NCI-H1417 (cell line): ENCODE measurements at places on chromosomes 13 and 19.

DNA sequence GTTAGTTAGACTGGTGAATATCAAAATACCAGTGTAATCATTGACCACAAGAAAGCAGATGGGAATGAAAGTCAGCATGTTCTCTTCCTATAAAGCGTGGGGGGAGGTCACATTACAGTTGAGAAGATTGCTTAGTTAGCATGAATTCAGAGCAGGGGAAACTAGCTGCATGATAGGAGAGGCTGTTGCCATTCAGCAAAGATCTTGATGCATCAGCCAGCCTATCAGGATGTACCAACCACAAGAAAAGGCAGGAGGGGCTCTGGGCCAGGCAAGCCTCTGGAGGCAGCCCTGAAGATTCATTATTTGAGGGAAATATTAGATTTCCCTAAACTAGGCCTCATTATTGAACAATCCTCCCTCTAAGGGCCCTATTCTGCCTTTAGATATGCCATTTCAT, 5.0 kb upstream of the MTMR6 start:
- peak; percentile 14 for DNase-seq

DNA sequence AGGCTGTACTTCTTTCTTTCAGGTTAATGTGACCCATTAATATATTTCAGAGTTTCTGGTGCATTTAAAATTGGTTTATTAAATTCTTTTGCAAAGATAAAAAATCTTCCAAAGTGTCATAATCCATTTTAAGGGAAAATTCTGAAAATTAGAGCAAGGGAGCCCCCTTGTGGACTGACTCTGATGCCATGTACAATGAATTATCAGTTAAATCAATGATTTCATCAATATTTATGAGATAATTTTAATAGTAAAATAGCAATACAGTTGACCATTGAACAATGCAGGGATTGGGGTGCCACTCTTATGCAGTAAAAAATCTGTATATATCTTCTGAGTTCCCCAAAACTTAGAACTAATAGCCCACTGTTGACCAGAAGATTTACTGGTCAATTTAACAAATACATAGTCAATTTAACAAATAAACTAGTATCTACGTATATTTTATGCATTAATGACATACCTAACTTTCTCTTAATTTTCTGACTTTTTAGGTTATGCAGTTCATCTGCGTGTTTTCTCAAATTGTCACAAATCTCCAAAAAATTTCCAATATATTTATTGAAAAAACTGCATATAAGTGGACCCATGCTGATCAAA, 479.1 kb upstream of the MIR17HG start:
- peak; percentile 26 for DNase-seq

- DNase-seq = peak; percentile 44
Observed at GRCh38 chr13:60012488-60012887, 151.2 kb downstream of the DIAPH3 start.

DNA sequence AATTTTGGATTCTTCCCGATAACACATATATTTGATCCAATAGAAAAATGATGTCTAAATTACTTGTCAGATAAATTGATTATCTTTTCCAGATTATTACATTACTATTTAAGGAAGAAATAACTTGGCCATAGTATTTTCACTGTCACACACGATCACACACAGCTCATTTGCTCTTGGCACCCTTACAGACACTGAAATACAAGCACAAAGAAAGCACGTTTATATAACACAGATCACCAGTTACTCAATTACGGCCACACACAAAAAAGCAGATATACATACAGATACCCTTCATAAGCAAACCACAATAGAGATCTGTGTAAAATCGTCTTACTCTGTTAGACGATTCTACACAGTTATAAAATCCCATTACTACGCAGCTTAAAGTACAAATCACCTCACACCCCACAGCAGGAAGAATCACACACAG, 716 bp upstream of the ZNF420 start:
- DNase-seq = no peak

DNA sequence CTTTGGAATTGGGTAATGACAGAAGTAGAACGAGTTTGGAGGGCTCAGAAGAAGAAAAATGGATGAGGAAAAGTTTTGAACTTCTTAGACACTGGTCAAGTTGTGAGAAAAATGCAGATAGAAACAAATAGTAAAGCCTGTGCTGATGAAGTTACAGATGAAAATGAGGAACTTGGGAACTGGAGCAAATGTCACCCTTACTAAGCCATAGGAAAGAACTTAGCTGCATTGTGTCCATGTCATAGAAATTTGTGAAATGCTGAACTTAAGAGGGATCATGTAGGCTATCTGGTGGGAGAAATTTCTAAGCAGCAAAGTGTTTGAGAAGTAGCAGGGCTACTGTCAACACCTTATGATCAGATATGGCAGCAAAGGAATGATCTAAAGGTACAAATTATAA, 289.2 kb upstream of the PCDH9 start:
- no peak for DNase-seq

DNA sequence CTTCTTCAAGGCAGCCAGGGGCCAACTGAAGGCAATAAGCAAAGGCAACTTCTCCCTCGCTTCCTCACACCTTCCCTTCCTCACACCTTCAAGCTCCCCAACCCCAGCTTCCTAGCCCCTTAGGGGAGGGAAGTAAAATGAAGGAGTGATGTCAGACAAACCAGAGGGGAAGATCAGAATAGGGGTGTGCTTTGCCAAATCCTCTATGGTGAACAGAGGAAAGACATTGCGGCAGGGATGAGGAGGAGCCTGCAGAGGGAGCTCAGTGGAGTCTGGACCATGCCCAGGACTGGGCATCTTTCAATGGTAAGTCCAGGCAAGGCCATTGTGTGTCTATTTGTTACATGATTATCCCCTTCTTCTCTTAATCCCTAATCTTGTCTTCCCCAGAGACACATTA, 164.0 kb downstream of the TSHZ3 start:
- DNase-seq = no peak

- DNase-seq = peak; percentile 96
Observed at GRCh38 chr19:48330012-48330681, 4.8 kb downstream of the EMP3 start.

- no peak for DNase-seq
Observed at GRCh38 chr13:43528992-43529391, 257.8 kb downstream of the ENOX1 start.

- no peak for DNase-seq
Observed at GRCh38 chr13:41007744-41008128, 11.4 kb downstream of the ELF1 start.

GRCh38 chr13:23695711-23696464, 125.7 kb downstream of the TNFRSF19 start:
- DNase-seq = peak; percentile 4

- no peak for DNase-seq
Observed at GRCh38 chr19:31913103-31913661, 432.2 kb upstream of the ZNF507 start.

- no peak for DNase-seq
Observed at GRCh38 chr13:68927387-68928026, 1180.1 kb upstream of the ATXN8OS start.

DNA sequence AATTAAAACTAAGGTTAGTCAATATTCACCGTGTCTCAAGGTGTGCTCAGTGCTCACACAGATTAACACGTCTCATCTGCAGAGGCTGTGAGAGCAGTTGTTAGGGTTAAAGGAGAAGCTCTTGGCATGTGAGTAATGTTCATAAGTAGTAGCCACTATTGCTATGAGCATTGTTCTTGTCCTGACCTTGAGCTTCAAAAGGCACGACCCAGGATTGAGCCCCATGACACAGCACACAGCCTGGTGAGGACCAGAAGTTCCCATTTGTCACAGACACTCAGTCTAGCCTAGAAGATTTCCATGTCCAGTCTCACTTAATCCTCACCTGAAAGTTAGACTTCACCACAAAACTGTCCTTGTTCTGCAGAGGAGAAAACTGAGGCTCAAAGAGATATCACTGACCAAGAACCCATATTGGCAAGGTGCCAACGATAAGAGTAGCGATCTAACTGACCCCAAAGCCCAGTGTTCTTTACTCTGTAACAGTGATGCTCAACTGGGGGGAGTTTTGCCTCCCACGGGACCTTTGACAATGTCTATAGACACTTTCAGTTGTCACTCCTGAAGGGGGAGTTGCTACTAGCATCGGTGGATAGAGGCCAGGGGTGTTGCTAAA, 26.0 kb downstream of the FPR3 start:
- DNase-seq = no peak

DNA sequence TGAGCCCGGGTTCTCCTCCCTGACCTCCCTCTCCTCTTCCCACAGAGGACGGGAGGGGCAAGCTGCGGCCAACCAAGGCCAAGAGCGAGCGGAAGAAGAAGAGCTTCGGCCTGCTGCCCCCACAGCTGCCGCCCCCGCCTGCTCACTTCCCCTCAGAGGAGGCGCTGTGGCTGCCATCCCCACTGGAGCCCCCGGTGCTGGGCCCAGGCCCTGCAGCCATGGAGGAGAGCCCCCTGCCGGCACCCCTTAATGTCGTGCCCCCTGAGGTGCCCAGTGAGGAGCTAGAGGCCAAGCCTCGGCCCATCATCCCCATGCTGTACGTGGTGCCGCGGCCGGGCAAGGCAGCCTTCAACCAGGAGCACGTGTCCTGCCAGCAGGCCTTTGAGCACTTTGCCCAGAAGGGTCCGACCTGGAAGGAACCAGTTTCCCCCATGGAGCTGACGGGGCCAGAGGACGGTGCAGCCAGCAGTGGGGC, 162.2 kb downstream of the KDM4B start:
- DNase-seq = peak; percentile 39

DNA sequence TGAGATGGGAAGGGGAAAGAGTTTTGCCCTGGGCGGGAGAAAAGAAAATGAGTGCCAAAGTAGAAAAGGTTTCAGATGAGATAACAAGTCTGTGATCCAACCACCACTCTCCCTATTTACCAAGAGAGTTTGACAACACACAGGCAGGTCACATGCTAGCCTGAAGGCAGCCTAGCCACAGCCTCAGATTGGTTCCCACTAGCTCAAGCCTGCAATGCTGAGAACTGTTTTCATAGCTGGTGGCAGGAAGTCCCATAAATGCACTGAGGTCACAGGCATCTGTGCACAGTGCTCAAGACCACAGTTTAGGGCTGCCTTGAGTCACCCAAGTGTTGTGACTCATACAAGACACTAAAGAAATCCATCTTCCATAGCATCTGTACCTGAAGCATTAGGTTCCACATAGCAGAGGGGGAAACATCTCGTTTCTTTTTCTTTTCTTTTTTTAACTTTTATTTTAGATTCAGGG, 18.5 kb upstream of the POP4 start:
- DNase-seq = no peak

GRCh38 chr13:103349211-103349980, 283.2 kb upstream of the SLC10A2 start:
- no peak for DNase-seq

- DNase-seq = no peak
Observed at GRCh38 chr19:51595190-51596175, 24.4 kb downstream of the ZNF175 start.

DNA sequence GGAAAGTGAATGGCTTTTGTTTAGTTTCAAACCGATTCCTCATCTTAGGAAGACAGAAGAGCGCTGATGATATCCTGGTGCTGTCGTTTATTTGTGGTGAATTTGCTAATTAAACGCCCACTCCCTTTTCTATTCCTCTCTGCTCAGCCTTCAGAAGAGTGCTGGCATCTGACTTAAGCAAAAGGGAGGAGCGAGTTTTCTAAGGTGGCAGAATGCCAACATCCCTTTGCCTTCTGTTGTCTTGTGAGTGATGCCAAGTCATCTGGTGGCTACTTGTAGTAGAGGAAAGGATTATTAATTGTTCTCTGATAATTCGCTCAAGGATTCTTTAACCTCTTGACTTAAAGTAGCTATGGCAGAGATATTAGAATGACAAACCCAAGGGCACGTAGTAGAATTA, 68.1 kb downstream of the ERCC5 start:
- DNase-seq = no peak

GRCh38 chr13:20378721-20379120, 146.6 kb upstream of the GJB6 start:
- DNase-seq = no peak

DNA sequence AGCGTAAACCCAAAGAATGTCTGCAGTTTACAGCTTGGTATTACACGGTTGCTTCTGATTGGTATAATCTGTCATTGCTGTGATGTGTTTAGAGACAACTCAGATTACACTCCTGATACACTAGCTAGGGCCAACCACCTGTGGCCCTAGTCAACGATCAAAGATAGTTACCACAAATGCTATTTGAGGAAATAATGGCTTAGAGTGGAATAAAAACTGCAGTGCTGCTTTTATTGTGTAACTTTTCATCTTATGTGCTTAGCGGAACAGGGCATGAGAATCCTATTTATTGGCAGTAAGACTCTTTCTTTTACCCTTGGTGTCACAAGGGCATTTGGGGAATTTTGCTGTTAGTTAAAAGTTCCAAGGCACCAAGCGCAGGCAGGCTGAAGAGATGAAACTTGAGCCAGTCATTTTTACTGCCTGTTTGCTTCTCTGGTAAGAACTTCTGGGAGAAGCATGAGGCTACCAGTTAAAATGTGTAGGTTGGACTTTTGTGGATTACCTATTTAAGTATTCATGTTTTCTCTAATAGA, 363.3 kb downstream of the KCNRG start:
- DNase-seq = no peak

GRCh38 chr13:24217601-24218281, 57.2 kb downstream of the SPATA13 start:
- peak; percentile 5 for DNase-seq

DNA sequence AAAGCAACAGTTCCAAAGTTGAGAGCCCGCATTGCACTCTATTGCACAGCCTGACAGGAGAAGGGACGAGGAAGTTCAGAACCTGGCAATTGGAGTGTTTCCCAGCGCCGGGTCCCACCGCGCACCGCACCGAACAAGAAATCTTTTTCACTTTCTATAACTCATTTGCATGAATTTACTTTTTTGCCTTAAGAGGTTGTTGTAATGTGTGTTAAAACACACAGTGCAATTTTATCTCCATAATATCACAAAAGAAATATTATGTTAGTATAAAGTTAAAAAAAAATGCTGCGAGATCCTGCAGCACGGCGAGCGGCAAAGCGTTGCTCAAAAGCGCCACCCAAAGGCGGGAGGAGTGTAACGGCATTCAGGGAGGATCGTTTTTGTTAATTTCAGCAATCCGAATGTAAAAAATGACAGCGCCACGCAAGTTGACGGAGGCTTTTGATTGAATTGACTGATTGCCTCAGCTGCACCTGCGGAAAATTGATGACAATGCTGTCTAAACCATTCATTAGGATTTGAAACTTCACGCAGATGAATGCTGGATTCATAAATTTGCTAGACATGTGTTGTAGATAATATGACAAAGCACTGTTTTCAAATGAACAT, 303.6 kb upstream of the ZNF507 start:
- no peak for DNase-seq

DNA sequence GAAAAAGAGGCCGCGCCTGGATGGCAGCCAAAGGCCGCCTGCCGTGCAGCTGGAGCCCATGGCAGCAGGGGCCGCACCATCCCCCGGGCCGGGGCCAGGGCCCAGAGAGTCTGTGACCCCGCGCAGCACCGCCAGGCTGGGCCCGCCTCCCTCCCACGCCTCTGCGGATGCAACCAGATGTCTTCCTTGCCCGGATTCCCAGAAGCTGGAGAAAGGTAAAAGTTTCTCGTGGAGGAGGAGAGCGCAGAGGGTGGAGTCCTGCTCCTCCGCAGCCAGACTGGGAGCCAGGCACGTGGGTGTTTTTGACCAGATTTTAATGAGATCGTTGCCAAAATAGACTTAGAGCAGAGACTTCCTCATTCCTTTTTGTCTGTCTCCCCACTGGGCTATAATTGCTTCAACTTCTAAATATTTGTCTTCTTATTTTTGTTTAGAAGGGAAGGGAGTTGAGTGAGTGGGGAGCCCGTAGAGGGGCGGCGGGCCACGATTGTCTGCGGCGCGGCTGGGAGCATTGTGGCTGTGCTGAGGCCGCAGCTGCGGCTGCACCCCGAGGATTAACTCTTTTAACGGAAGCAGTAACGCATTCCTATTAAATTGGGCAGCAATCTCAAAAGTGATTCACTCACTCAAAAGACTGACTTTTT, 22.8 kb upstream of the NDUFS7 start:
- DNase-seq = no peak

GRCh38 chr13:111572956-111573761, 252.7 kb downstream of the TEX29 start:
- peak; percentile 72 for DNase-seq
